ENCODE measurements at places on chromosomes 1 and 21.

DNA sequence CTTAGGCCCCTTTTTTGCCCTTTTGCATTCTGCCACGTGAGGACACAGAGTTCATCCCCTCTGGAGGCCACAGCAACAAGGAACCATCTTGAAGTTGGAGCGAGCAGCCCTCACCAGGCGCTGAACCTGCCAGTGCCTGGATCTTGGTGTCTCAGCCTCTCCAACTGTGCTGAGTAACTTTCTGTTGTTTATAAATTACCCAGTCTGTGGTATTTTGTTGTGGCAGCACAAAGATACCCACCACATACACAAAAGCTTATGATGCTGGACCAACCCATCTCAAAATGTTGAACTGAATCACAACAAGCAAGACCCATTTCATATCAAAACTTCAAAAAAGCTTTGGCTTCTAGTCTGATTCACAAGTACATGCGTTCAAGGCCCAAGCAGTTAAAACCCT is 649.9 kb downstream of the KIF26B start:
- no peak for DNase-seq

- no peak for DNase-seq
Observed at GRCh38 chr1:222033450-222033849, 291.6 kb upstream of the DUSP10 start.

DNA sequence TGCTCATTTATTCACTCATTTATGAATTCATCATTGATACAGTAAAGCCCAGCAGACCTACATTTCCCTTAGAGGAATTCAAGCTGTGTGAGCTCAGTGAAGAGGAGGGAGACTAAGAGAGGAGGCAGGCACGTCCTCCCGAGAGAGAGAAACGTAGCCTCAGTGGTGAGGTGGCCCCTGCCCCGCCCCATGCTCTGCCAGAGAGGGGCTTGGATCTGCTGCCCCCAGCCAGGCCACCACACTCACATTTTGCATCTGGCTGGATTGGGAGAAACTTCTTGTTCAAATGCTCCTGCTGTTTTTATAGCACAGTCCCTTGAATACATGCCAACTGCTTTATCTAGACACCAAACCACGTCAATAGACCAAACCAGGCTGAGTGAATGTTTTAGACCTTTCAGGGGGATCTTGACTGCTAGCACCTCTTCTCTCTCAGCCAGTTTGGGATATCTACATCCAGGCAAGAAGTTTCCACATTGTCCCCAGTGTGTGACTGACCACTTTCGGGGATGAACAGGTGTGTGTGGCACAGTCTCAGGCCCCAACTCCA is 67.7 kb upstream of the AJAP1 start:
- DNase-seq: no peak

- no peak for DNase-seq
Observed at GRCh38 chr1:94865360-94865759, 45.2 kb downstream of the SLC44A3 start.

GRCh38 chr1:42914092-42914627 is 44.5 kb downstream of the SLC2A1 start:
- DNase-seq: no peak

- DNase-seq: no peak
Observed at GRCh38 chr1:6104631-6105030, 58.9 kb downstream of the KCNAB2 start.

GRCh38 chr1:29279951-29280391 is 43.6 kb downstream of the PTPRU start:
- DNase-seq: no peak

- no peak for DNase-seq
Observed at GRCh38 chr1:65222340-65222940, 74.4 kb downstream of the AK4 start.

- DNase-seq: no peak
Observed at GRCh38 chr1:67213164-67213563, 46.9 kb downstream of the IL23R start.
